Pons (tissue), 1 donor: ENCODE measurements at places on chromosomes 3 and 15.

DNA sequence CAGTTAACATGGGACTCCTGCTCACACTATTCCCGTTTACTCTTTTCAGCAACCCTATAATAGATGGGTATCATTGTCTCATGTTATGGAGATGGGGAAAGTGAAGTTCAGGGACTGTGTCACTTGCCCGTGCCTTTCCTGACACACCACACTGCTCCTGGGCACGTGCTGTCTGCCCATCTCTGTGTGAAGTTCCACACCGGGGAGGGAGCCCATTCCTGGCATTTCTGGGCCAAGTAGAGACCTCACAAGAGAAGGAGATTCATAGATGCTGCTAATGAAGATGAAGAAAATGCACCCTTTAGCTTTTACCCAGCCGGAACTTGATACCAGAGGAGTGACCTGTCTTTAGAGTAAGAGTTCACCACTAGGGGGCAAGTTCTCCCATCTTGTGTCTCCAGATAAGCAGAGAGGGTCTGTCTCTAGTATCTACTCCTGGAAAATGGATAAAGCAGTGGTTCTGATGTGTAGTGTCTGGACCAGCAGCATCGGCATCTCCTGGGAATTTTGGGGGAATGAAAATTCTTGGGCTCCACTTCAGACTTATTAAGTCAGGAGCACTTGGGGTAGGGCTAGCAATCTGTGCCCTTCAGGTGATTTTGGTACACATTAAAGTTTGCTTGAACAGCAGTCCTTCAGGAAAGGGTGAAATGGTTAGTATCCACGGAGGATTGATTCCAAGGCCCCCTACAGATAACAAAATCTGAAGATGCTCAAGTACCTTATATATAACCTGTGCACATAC lies 2.0 kb upstream of the TOPBP1 start:
- DNase-seq = peak; percentile 91

DNA sequence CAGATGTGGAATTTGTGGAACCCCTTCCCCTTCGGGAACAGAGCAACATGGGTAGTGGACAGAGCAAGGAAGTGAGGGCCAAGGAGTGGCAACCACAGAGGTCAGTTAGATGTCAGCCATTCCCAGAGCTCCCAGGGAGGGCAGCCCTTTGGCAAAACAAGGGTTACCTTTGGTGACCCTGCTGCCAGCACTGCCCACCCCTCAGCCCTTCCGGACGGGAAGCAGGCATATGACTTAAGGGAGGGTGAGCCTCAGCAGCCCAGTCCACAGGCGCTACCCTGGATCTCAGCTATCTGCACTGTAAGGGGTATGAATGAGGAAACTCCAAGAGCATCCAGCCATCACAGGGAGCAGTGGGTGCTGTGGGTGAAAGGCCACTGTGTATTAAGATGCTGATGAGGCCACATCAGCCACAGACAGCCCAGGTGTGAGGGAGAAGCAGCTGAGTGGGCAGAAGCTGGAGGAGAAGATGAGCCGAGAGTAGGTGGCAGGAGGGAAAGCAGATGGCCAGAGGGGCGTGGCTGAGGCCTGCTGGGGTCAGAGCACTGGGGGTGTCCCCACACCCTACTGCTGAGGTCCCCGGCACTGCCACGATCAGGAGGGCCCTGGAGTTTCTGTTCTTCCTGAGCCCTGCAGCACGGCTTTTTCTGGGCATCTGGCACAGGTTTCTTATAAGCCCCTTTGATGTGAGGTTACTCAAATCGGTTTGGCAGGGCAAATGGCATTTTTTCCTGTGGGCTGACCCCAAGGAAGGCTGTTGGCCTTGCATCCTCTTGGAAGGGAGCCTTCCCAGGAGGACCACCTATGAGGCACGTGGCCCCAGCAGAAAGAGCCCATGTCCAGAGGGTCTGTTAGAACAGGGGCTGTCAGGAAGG lies 6.2 kb downstream of the PLA2G4D start:
- no peak for DNase-seq

DNA sequence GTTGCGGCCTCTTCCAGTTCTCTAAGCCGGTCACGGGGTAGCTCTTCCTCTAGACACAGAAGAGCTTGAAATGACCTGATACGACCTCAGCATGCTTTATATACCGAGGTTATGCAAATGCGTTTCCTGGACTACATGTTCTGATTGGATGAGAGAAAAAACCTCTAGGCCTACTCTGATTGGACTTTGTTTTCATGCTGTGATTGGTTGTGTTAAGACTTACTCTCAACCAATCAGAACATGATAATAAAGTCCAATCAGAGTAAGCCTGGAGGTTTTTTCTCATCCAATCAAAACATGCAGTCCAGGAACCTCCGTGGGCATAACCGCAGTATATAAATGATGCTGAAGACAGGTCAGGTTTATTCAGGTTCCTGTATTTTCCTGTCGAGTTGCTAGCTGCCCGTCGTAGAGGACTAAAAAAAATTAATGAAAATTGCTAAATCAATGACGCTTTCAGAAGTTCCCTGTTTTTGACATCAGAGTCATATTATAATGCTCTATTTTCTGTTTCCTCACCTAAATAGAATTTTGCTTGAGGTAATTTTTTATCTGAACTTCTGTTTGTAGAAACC lies 177.4 kb downstream of the POTEB3 start:
- DNase-seq = no peak

DNA sequence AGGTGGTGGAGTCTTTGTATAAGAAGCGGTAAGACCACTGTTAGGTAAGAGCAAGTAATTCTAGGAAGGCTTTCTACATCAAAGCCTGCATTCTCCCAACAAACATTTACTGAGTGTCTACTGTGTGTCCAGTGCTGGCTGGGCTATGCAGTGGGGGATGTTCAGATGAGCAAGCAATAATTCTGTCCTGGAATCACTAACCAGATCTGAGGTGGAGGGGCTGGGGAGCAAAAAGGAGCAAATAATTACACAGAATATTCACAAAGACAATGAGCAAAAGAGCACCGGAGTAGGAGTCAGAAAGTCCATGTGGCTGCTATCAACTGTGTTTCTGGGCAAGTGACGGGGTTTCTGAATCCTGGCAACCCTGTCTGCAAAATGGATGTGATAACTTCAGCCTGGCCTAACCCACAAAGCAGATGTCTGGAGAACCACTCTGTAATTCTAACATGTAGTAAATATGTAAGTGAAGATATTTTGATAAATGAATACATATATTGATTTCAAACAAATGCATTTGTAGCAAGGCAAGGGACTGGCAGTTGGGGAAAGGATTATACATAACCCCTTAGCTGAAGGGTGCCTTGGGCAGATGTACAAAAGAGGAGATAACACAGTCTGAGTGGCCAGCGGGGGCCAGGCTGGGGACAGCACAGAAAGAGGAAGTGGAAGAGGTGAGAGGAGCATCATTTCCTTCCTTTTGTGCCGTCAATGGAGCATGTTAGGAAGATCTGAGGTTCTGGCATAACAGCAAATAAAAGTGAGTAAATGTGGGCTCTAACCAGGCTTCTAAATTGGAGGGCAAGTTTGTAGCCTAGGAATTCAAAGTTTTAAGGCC lies 28.8 kb downstream of the CYP8B1 start:
- peak; percentile 74 for DNase-seq

DNA sequence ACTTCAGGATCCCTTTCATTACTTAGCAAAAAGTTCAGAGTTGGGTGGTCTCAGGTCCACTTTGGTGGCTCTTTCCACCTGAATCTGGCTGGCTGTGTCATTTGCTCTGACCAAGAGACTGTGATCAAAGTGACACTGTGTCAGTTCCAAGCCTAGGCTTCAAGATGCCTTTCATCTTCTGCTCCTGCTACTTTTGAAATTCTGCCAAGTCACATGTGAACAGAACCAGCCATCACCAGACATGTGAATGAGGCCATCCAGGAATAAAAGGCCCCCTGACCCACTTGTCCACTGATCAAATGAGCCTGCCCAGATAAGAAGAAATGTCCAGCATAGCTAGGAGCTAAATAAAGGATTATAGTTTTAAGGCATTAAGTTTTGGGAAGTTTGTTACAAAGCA lies 132.2 kb downstream of the OSBPL10 start:
- no peak for DNase-seq

- DNase-seq = no peak
Observed at GRCh38 chr3:52328536-52329080, 12.5 kb downstream of the DNAH1 start.

DNA sequence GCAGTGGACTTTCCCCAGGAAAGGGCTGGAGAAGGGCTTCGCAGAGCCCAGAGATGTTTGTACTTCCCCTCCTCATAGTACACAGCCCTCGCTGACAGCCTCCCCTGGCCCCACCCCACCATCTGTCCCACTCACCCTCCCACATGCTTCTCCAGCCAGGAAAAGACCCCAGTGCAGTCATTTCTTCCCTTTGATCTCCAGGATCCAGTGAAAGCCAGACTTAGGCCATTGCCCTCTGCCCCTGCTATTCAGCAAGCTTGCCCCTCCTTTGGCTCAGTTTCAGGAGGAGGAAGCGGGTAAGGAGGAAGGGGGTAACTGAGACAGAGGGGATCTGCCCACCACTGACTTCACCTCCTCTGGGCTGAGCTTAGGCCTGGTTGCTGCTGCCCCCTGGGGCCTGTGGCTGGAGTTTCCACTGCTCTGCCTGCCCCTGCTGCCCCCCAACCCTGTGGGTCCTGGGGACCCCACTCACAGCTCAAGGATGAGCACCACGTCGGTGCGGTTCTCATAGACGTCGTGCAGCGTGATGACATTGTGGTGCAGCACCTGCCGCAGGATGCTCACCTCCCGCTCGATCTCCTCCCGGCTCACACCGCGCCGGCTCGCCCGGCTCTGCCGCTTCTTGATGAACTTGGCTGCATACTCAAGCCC lies 63.1 kb downstream of the DAPK2 start:
- DNase-seq = no peak

DNA sequence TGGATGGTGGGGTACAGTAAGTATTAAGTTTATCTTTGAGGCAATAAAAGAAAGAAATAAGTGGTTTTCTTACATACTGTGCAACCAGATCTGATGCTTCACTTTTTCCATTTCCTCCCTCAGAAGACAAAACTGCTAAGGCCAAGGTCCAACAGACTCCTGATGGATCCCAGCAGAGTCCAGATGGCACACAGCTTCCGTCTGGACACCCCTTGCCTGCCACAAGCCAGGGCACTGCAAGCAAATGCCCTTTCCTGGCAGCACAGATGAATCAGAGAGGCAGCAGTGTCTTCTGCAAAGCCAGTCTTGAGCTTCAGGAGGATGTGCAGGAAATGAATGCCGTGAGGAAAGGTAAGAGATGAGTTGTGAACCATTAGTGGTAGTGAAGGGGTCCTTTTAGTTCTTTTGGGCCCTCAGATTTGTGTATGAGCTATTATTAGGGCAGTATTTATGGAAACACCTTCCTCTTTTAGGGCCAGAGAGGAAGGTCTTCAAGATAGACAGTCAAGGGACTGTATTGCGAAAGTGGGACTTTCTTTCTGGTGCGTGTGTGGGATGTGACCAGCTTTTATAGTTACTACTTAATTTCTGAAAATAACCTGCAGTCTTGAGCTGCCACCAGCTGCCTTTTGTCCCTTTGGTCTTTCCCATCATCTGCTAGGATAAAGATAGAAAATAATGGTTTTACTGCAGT lies 4.6 kb downstream of the ALAS1 start:
- peak; percentile 83 for DNase-seq

GRCh38 chr15:70856884-70857561 lies 3.1 kb upstream of the LARP6 start:
- DNase-seq = peak; percentile 81

DNA sequence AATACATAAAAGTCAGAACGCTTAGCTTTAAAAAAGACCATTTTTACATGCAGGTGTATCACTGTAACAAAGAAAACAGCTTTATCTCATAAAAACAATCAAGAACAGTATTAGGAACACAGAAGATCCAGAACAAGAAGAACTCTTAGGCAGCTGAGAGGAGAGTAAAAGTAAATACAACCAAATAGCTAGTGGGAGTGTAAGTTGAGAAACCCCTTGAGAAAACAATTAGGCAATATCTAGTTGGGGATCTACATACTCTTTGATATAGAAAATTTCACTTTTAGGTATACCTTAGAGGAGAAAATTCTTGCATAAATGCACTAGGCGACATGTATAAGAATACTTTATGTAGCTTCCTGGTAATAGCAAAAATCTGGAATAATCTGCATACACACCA lies 7.5 kb downstream of the TMF1 start:
- DNase-seq = no peak

- DNase-seq = no peak
Observed at GRCh38 chr3:139260041-139260486, 83.8 kb upstream of the MRPS22 start.

GRCh38 chr3:72227486-72228070 lies 442.6 kb upstream of the PROK2 start:
- no peak for DNase-seq

GRCh38 chr3:125437631-125438435 lies 62.7 kb upstream of the ZNF148 start:
- DNase-seq = peak; percentile 60

DNA sequence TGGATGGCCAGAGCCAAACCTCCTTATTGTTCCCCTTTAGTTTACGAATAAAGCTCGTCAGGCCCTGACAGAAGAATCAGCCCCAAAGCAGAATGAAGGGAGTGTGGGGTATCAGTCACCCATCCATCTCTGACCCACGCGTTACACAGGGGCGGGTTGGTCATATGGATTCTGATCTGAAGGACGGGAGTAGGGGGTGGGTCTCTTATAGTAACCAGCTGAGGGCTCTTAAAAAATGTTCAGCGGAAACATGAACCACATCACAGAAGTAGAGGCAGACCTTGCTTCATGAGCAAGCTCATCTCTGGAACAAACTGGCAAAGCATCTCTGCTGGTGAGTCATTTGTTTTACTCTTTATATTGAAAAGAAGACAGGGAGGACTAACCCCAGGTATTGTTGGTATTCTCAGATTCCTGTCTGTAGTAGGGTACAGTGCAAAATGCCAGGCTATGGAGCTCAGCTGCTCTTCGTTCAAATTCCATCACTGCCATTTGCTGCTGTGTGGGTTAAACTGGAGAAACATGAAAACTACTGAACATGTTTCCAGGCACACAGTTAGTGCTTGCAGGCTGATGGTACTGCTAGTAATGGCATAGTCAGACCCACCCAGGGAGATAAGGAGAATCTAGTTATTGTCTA lies at the start of gene CXCR6:
CXCR6 (plus strand) TSS at position 258 of the 640 bp plus-strand sequence. CDS start 3,018 bp downstream, outside the sequence.
- DNase-seq = no peak

DNA sequence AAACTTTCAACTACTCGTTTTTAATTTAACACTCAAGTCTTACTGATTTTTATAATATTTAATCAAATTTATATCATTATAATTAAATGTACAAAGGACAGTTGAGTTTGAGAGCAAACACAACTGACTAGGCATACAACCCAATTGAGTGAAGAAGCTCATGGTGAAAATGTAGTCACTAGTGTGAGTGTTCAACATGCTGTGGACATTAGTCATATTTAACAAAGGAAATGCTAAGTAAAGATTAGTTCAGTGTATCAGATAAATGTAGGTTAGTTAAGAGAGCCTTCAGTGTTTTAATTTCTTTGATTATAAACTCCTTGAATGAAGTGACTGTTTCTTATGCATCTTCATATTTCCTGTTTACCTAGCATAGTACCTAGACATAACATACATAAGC lies 444.2 kb upstream of the GOLIM4 start:
- no peak for DNase-seq

DNA sequence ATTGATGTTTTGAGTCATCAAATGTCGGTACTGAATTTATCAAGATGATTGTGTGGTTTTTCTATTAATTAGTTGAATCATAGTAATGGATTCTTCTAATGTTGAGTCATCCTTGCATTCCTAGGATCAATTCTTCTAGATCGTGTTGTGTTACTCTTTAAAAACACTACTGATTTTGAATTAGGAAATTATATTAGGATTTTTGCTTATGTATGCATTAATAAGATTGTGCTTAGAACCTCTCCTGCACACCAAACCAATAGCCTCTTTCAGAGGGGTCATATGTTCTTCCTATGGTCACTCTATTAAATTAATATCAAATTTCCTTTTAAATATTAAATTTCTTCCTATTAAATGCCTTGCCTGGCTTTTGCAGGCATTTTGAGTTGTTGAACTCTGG lies 151.7 kb upstream of the TOPAZ1 start:
- no peak for DNase-seq

- no peak for DNase-seq
Observed at GRCh38 chr3:37481982-37482381, 307.6 kb upstream of the LRRFIP2 start.
